ENCODE measurements at places on chromosomes 2 and 18. TPM values are rescaled to one million over a fixed set of nuclear protein-coding genes. Genes with fewer than 3 reads are reported as not detected.

DNA sequence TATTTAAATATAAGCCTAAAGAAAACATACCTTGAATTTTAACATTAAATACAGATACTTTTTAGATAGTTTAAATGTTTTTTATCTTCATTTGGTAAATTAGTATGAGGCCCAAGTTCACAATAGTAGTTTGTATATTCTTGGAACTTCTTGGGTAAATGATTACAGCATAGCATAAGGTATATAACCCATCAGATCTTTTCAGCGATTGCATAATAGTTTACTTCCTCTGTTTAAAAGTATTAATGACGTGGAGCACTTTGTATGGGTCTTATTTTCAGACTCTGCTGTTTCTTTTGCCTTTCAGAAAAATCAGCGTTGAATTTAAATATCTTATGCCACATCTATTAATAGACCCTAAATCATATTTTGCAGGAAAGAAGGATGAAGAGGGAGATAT is 60.2 kb downstream of the CHRNA1 start:
- no peak for DNase-seq

- no peak for DNase-seq
These were observed 90.3 kb upstream of the RTN4 start for GRCh38 chr2:55140316-55141219.

GRCh38 chr18:3451183-3451988 is 1.4 kb downstream of the TGIF1 start:
- DNase-seq, result no peak

DNA sequence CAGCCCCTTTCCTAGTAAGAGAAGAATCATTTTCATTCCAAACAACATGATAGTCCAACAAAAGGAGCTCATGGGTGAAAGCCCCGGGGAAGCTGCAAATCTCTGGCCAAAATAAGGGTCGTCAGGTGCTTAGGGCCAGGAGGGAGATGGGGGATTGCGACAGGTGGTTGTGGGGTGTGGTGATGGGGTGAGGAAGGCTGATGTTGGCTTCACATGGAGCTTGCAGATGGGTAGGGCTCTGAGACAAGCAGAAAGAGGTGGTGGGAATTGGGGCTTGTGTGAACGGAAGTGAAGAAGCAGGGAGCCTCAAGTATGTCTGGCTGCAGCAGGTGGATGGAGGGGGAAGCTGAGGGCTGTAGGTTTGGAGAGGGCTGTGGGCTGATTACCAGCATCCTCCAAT is 126.1 kb downstream of the CLIP4 start:
- DNase-seq, result no peak

- DNase-seq, result no peak
These were observed 17.3 kb upstream of the GTF2A1L start for GRCh38 chr2:48600204-48600813.

Gene KYNU
- total RNA-seq, result 2.0 TPM

Gene SPDYA
- total RNA-seq, result not detected

Gene RUFY4
- not detected for total RNA-seq
